Astrocyte of the spinal cord (primary cell): ENCODE measurements at places on chromosomes 16 and 17.

- DNase-seq: no peak
Observed at GRCh38 chr16:558298-559020, 1.7 kb upstream of the PRR35 start.

- DNase-seq: no peak
Observed at GRCh38 chr17:10144982-10145381, 53.4 kb downstream of the GAS7 start.

GRCh38 chr17:8556074-8556473 is 74.5 kb downstream of the MYH10 start:
- DNase-seq: no peak

DNA sequence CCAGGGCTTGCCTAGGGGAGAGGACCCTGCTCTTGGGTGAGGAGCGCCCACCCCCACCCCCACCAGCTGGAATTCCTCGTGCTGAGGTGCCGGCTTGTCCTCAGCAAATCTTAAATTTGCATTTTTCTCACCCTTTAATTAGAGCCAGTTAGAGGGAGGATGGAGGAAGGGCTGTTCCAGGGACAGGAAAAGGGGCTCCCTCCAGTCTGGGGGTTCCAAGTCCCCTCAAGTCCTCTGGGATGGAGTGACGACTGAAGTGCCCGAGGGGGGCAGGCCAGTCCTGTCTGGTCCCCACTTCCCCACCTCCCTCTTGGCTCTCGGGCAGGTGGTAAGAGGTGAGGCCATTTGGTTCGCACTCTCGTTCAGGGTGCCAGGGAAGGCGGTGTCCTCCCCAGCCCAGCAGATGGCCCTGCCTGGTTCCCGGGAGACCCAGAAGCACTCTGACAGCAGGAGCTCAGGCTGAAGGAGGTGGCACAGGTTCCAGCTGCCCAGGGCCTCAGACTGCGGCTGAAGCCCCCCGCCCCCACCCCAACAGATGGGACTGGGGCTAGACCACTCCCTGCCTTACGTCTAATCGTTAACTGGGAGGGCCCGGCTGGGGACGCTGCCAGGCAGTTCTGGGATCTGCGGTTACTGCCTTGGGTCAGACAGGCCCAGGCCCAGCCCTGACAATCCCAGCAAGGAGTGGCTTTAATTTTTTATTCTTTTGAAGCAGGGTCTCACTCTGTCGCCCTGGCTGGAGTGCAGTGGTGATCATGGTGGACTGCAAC is 2.2 kb downstream of the RAB26 start:
- peak; percentile 53 for DNase-seq

GRCh38 chr17:6532441-6532885 is 23.9 kb downstream of the PITPNM3 start:
- DNase-seq: no peak

DNA sequence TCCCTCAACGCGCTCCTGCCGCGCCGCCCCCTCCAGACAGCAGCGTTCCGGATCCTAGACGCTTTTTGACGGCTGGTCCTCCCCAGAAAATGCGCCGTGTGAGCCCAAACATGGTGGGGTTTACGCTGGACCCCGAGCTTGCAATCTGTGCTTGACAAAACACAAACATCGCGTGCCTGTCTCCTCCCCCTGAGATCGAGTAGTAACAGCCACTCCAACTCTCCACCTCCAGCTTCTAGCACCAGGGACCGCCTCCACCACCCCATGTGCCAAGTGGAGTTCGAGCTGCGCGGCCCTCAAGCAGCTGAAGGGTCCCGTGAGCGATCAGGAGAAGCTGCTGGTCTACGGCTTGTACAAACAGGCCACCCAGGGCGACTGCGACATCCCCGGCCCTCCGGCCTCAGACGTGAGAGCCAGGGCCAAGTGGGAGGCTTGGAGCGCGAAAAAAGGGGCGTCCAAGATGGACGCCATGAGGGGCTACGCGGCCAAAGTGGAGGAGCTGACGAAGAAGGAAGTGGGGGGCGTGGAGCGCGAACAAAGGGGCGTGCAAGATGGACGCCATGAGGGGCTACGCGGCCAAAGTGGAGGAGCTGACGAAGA is 656 bp upstream of the GEMIN4 start:
- peak; percentile 48 for DNase-seq

DNA sequence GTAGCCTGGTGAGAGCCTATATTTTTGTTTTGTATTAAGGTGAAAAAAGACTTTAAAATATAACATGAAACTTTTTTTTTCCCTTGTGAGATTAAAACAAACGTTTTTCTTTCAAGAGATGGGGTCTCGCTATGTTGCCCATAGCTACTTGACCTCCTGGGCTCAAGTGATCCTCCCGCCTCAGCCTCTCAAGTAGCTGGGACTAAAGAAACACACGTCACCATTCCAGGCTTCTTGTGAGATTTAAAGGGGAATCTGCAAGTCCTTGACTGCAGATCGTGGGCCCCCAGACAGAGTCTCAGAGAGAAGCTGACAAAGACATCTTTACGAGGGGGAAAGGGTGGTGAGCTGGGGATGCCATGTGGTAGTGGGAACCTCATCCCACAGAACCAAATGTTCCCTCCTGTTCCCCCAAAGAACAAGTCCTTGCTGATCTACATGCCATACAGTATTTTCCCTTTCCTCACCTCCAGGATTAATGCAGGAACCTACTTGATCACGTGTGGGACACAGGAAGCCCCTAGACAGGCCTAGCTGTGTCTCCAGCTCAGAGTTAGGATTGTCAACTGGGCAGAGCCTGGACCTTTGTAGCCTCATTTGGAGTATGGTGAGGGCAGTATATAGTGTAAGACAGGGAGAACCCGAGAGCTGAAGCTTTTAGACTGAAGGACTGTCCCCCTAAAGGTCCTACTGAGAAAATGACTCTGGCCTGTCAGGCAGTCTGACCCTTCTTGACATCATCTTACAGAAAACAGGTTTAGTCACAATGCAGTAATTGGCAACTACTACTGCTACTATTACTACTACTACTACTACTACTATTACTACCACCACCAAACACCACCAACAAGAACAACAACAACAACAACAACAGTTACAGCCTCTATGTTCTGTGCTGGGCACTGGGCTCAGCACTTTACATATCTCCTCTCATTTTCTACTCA is 4.1 kb downstream of the MAP3K14 start:
- DNase-seq: no peak

- peak; percentile 31 for DNase-seq
Observed at GRCh38 chr17:43018008-43018853, 4.0 kb downstream of the VAT1 start.

GRCh38 chr17:37056622-37057021 is 107.9 kb downstream of the AATF start:
- DNase-seq: no peak

- no peak for DNase-seq
Observed at GRCh38 chr16:74699666-74700065, 996 bp downstream of the MLKL start.

- peak; percentile 46 for DNase-seq
Observed at GRCh38 chr16:79805621-79806020, 205.1 kb upstream of the MAF start.

DNA sequence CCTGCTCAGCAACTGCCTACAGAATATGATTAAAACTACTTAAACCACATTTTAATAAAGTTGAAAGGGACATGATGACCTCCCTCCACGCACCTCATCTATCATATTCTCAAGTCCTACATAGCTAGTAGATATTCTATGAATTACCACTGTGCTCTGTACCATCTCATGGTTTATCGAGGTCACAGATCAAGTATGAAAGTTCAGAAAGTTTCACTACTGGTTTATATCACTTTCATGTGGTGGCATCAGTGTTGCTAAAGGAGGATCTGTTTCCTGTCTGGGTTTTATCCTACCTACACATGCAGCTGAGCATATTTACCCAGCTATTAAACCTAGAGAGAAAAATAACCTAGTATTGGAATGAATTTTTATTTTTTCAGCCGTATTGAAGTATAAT is 214.9 kb upstream of the MON1B start:
- no peak for DNase-seq
